Cortex of kidney (tissue), 1 donor: ENCODE measurements at places on chromosomes 1 and 21.

DNA sequence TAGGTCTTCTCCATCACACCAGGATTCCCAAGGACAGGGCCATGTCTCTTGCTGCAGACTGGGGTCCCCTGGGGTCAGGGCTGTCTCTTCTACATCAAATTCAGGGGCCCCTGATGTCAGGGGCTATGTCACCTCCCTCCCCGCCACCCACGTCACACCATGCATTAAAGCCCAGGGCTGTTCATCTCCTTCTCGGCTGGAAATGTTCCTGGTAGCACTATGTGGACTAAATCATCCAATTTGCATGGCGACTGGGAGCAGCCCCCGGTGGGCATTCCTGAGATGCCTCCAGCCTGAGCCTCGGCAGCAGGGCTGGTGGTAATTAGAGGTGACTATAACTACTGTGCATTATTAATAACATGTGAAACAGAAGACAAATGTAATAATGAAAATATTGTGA, 151.7 kb upstream of the HMGB4 start:
- DNase-seq, result no peak

DNA sequence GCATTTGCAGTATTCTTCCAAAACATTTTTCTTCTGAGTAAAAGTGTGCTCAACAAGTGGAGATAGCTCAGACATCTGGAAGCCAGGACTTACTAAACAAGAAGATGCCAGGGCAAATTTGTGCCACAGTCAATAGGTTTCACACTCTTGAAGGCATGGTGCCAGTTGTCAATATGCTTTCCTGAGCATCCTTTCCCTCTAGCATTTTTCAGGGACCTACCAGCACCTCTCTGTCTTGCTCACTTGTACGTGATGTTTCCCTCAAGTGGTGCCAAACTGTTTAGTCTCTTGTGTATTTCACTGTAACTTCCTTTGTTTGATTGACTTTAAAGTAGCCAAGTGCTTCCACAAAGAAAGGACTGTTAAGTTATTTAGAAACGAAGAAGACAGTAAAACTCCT, 194.0 kb upstream of the SGIP1 start:
- no peak for DNase-seq

DNA sequence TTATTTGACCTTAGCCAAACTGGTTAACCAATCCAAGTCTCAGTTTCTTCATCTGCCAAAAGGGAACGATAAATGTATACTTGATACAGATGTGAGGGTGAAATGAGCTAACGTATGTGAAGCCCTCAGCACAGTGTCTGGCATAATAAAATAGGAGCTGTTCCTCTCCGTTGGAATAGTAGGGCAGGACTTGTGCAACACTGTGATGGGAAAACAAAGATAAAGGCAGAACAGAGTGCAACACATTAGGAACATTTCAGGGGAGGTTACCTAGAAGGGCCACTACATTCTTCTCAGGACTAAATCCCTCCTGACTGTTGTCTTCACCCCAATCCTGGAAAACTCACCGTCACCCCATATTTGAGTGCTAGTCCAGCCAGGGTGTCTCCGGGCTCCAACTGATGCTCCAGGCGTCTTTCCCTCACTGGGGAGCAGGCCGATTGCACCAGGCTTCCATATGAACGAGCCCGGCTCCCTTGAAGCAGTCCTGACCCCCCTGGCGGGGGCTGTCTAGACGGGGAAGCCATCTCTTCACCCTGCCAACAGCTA, 896 bp downstream of the LYSMD1 start:
- no peak for DNase-seq

- DNase-seq, result no peak
These were observed 81.8 kb upstream of the SGIP1 start for GRCh38 chr1:66452162-66452561.

- no peak for DNase-seq
These were observed 8.0 kb downstream of the ADGRL2 start for GRCh38 chr1:81808760-81809159.

DNA sequence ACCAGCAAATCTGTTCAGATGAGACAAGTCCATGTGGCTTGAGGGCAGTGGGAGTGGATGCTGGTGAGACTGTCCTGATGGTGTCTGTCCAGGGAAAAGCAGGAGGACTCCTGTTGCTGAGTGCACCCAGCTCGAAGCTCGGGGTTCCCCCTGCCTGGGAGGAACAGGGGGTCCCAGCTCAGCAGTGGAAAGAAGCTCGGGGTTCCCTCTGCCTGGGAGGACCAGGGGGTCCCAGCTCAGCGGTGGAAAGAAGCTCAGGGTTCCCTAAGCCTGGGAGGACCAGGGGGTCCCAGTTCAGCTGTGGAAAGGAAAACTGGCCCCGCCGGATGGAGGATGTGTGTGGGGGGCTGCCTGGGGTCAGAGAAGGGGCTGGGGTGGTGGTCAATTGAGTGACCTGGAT, 39.1 kb downstream of the CRYAA start:
- no peak for DNase-seq

GRCh38 chr1:3633344-3634058, 8.7 kb downstream of the TPRG1L start:
- no peak for DNase-seq

DNA sequence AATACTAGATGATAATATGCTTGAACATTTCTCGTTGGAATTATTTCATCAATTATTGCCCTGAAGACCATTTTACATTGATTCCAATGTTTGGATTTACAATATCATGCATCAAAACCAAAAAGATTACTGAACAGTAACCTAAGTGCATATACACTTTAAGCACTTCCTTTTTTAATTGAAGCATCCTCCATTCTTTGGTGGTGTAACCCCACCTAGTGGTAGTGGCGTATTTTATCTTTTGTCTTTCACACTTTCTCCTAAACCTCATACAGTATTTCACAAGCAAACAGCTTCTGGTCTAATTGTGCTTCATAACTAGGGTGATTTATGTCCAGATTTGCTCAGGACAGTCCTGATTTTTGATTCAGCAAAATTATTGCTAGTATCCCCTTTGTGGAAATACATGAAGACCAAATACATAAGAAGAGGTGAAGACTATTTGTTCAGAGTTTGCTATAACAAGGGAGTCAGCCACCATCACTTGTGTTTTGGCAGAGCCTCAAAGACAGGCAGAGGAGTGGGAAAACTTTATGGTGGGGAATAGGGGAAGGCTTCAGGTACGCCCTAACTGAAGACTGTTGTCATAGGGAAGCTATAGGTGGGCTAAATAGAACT, 3.4 kb upstream of the NVL start:
- no peak for DNase-seq

GRCh38 chr1:30936541-30937171, 28.1 kb upstream of the SDC3 start:
- no peak for DNase-seq

GRCh38 chr1:155984341-155984740, 6.0 kb upstream of the ARHGEF2 start:
- DNase-seq, result no peak

GRCh38 chr21:36235058-36235582, 78.5 kb downstream of the DOP1B start:
- DNase-seq, result no peak

GRCh38 chr1:15028102-15028501, 125.4 kb upstream of the TMEM51 start:
- DNase-seq, result no peak

DNA sequence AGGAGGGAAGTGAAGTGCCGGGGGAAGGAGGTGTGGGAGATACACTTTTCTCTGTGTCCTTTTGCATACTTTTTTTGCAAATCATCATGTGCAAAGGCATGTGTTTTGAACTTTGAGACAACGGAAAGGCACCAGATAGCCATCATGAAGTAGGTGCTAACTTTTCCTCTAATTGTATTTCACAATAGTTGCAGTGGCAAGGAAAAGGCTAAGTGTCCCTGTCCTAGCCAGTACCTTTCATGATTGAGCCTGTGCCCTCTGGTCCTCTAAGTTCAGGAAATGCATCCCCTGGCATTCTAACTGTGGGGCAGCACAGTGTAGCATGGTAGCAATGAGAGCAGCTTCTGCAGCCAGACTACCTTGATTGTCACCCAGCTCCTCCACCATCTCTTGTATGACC, 186.2 kb downstream of the ADSS2 start:
- no peak for DNase-seq

GRCh38 chr1:174068000-174068399, 45.8 kb upstream of the RC3H1 start:
- no peak for DNase-seq

DNA sequence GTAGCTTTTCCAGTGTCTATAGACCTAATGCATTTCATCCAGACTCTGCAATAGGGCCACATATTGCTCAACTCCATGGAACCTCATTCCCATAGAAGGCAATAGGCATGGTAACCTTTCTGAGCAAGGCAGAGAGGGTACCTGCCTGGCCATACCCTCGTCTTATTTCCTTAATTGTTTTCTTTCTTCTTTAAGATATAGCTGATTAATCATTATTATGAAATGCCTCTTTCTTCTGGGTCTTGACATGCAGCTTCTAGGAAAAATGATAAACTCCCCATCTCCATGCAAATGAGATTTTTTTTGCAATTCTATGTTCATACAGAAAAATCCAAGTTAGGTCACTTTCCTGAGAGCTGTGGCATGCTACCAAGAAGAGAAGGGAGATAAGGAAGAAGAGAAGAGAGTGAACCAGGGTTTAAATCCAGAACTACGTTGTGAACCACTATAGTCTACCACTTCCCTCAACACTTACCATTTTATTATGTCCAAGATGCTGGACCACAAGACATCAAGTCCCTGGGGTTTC, 33.0 kb upstream of the IL20 start:
- no peak for DNase-seq

GRCh38 chr1:179807291-179807690, 64.2 kb downstream of the FAM163A start:
- DNase-seq, result no peak

GRCh38 chr1:7491818-7492173, 279.3 kb upstream of the VAMP3 start:
- no peak for DNase-seq

DNA sequence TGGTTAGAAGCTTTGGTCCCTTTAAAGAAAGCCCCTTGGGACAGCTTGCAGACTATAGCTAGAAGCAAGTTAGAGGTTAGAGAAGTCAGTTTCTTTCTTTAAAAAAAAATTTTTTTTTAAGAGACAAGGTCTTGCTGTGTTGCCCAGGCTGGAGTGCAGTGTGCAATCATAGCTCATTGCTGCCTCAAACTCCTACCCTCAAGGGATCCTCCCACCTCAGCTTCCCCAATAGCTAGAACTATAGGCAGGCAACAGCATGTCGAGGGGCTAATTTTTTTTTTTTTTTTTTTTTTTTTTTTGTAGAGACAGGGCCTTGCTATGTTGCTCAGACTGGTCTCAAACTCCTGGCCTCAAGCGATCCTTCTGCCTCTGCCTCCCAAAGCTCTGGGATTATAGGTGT, 44.2 kb upstream of the ZNF326 start:
- no peak for DNase-seq

- DNase-seq, result no peak
These were observed 154.9 kb downstream of the MAGI3 start for GRCh38 chr1:113545210-113545609.

- DNase-seq, result no peak
These were observed 717 bp downstream of the CRYZL1 start for GRCh38 chr21:33640697-33641351.

DNA sequence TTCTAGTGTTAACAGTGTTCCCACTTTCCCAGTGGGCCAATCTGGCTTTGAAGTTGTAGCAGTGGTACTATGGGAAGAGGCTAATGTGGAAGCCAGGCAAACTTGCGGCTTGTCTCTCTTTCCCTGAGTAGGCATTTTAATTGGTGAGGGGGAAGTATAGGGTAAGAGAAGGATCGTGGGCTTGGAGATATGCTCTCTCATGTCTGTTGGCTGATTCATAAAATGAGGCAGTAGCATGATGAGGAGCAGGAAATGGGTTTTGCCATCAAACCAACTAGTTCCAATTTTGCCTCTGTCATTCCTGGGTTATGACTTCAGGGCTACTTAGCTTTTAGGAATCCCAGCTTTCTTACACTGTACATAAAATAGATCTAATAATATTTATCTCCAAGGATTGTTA, 12.1 kb downstream of the C8A start:
- DNase-seq, result no peak

DNA sequence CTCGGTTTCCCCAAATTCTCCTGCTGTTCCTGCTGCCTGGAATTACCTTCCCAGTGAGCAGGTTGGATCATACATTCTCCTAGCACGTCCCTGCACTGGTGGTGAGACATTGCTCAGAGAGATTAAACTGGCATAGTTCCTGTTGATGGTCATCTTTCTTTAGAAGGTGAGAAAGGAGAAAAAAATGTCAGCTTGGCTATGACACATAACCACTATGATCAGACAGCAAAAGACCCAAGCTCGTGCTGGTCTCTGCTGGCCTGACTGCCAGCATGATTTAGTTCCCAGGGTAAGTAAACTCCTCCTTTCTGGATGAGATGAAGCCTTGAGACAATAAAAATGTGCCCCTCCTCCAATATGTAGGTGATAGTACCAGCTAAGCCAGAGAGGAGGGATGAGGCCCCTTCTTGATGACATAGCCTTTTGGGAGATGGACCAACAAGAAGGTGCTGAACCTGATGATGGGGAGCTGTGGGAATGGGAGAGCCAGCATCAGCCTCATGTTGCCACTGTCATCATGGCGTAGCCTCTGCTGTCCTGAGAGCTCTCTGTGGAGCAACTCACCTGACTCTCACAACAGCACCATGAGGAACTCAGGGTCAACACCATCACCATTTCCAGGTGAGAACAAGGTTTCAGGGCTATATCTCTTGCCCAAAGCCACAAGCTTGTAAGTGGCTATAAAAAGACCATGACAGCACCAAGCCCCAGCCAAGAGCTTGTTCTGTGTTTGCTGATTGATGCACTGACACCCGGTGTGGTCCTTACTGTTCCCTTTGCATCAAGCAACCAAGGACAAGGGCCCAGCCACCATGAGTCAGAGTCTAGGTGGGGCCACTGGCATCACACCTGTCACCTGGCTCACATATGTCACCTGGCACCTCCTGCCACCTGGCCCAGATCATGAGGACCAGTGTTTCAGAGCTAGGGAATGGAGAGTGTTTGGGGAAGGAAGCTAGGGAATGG, 200.0 kb downstream of the MATN1 start:
- DNase-seq, result no peak

- DNase-seq, result no peak
These were observed 1.2 kb downstream of the SMIM1 start for GRCh38 chr1:3773572-3774275.

- no peak for DNase-seq
These were observed 75.5 kb downstream of the NAV1 start for GRCh38 chr1:201614262-201615015.

DNA sequence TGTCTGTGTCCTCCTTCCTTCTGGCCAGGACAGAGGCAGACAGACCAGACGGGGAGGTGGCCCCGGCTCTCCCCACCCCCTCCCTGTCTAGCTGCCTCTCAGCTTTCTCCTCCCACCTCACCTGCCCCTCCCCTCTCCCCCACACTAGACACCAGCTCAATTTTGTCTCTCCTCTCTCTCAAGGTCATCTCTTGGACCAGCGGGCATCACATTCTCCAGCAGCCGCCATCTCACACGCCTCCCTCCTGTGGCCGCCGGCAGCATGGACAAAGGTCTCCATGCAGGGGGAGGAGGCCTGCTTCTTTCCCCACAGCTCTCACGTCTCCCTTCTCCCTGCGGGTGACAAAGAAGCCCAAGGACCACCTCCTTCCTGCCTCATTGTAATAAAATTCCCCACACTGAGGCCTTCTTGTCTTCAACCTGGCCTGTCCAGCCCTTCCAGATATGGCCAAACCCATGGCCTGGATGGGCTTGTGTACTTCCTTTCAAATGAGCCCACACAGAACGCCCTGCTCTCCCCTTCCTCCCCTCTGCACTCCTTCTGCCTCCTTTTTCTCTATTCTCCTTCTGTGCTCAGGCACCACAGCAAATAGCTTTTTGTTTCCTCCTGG, 14.6 kb downstream of the OPTC start:
- no peak for DNase-seq

GRCh38 chr1:90724361-90724760, 7.3 kb upstream of the BARHL2 start:
- DNase-seq, result no peak
